ENCODE measurements at places on chromosomes 16 and 17.
A peak's percentile ranks its signal among the peaks of the same experiment; 100 is the strongest.

GRCh38 chr16:84307209-84307954 lies 12.7 kb downstream of the WFDC1 start:
- DNase-seq, result no peak

GRCh38 chr16:75262800-75263127 lies 11.3 kb upstream of the BCAR1 start:
- DNase-seq, result no peak

DNA sequence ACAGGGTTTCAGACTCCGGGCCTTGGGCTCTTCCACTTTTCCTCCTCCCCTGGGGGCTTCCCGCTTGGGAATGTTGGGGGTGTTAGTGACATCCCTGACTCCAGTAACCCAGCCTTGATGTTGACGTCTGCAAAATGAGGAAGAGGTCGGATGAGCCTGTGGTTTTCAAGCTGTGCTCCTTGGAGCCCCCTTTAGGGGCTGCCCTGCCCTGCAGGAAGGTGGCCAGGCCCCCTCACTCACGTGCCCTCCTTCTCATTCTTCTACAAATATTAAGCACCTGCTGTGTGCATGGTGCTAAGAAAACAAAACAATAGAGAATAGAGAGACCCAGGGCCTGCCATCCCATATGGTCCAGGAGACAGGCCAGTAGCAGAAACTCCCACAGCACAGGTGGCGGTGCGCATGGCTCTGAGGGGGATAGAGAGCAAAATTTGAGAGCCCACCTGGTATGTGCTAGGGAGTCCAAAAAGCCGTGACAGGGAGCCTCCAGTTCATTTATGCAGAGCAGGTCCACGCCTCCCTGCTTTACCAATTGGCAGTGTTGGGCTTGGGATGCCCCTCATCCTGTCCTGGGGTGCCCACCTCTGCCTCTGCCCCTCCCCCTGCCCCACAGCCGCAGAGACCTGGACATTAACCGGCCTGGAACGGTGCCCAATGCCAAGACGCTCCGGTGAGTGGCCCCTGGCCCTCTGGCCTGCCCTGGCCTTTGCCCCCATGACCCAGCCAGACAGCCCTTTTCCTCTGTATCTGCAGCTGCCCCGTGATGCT lies 7.4 kb downstream of the NDRG4 start:
- no peak for DNase-seq

DNA sequence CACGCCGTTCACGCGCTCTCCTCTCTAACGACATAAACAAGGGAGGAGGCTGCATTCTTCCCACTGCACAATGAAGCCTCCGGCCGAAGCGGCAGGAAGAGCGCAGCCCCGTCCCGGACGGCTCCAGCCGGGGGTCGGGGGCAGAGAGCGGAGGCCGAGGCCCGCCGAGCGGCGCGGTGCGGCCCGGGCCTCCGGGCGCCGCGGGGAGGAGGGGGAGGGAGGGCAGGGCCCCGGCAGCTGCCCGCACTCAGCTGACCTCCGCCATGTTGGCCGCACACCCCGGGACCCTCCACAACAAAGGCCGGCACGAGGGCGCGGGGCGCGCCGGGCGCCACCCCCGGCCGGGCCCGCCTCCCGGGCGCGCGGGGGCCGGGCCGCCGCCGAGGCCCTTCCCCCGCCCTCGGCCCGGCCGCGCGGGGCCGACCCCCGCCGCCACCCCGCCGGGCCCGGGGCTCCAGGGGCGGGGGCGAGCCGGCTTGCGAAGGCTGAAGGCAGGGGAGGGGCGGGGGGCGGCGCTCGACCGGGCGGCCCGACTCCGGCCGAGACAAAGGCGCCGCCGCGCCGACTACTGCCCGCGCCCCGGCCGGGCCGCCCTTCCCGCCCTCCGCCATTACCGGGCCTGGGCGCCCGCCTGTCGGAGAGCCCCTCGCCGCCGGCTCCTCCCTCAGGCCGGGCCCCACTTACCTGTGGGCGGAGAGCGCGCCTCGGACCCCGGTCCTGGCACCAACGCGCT lies 527 bp downstream of the SIAH1 start:
- DNase-seq, result peak; percentile 3

GRCh38 chr17:78735832-78736525 lies 46.1 kb downstream of the CYTH1 start:
- DNase-seq, result no peak

- no peak for DNase-seq
These were observed 32.4 kb downstream of the TIMM22 start for GRCh38 chr17:1029196-1029921.
